ENCODE measurements at places on chromosomes 3 and 15.

GRCh38 chr15:60344987-60345386 lies 52.8 kb downstream of the ANXA2 start:
- DNase-seq: no peak

GRCh38 chr15:48449734-48450133 lies 118.5 kb downstream of the DUT start:
- DNase-seq: no peak

DNA sequence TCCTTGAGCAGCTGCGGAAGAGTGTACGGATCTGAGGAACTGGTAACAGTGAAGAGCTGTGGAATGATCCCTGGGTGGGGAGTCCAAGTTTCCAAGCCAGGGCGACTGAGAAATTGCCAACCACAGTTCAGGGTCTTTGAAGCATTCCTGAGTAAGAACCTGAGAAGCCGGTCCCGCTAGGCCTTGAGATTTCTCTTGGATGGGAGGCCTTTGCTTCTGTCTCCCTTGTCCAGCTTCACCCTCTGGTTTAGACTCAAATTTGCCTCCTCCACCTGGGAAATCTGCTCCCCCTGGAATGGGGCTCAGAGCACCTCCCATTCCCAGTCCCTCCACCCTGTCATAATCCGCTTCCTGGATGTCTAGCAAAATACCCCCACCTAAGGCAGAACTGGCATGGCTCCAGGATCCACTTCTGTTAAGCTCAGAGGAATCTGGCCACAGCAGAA lies 127.7 kb upstream of the DLG1 start:
- DNase-seq: peak; percentile 29

GRCh38 chr15:85316244-85316934 lies 64.0 kb upstream of the AKAP13 start:
- DNase-seq: no peak

- no peak for DNase-seq
Observed at GRCh38 chr3:124747111-124747981, 17.1 kb downstream of the UMPS start.

- peak; percentile 24 for DNase-seq
Observed at GRCh38 chr15:100919481-100920405, 586 bp downstream of the LRRK1 start.

DNA sequence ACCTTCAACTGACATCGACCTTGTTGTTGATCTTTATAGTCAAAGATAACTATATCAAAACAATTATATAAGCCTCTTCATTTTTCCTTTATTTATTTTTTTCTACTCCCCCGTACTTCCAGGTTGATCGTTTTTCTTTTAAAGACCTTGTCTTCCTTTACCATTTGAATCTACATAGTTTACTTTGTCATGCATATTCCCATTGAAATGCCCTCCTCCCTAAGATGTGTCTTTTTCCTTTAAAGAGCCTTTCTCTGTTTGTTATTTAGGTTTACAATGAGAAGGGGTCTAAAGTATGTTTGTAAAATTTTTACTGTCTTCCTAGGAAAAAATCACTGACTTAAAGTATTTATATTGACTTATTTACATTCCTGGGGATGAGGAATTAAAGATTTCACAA lies 29.4 kb upstream of the ZNF717 start:
- DNase-seq: no peak

- no peak for DNase-seq
Observed at GRCh38 chr3:50687127-50687751, 12.5 kb downstream of the DOCK3 start.

DNA sequence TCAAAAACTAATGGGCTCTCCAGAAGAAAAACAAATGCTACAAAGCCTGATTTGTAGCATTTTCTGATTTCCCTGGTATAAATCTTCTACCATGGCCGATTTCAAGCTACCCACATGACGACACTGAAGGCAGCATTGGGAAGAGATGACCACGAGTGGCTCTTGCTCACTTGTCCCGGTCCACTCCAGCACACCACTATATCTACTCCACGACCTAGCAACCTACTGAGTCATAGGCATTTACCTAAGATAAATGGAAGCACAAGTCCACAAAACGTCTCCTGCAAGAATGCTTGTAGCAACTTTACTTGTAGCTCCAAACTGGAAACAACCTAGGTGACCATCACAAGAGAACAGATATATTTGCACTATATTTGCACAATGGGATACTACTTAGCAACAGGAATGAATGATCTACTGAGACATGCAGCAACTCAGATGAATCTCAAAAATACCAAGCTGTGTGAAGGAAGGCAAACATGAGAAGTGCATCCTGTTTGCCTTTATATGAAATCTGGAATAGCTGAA lies 60.8 kb upstream of the HES1 start:
- DNase-seq: no peak

GRCh38 chr3:73245459-73245858 lies 184.0 kb downstream of the EBLN2 start:
- no peak for DNase-seq

- DNase-seq: peak; percentile 78
Observed at GRCh38 chr15:71153823-71154524, 38.7 kb downstream of the THSD4 start.

GRCh38 chr15:74657846-74658245 lies 38.0 kb downstream of the EDC3 start:
- no peak for DNase-seq

- no peak for DNase-seq
Observed at GRCh38 chr3:37608061-37608702, 253.5 kb upstream of the CTDSPL start.

GRCh38 chr15:68596691-68597090 lies 17.9 kb downstream of the CORO2B start:
- no peak for DNase-seq

- no peak for DNase-seq
Observed at GRCh38 chr3:195238081-195238571, 32.8 kb downstream of the XXYLT1 start.

- DNase-seq: no peak
Observed at GRCh38 chr3:134014270-134014669, 15.5 kb downstream of the SLCO2A1 start.

DNA sequence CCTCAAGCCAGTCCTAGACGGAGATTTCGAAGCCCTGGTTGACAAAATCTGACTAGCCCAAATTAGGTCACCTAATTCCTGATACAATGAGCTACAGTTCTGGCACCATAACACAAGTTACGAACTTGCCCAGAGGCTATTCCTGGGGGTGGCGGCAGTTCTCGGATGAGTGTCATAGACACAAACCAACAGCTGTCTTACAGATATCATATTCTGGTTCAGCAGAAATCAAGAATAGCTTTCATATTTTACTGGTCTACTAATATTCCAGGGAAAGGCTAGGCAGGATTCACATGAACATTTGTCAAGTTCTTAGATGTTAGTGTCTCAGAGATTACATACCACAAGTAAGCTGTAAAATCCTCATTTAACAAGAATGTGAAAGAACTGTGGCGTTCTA lies 8.8 kb downstream of the ANAPC13 start:
- DNase-seq: no peak

DNA sequence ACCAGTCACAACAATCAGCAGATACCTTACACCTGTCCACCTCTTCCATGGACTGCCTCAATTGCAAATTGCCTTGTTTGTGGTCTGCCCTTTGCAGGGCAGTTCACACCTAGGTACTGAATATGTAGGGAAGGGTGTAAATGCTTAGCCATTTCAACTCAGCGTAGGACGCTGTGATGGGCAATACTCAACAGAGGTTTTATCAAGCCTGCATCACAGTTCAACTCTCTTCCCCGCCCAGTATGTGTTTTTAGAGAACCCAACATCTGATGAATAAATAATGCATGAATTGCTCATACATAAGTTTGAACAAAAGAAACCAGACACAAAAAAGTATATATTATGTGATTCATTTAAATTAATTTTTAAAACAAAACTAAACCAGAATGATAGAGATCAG lies 124.4 kb downstream of the P2RY1 start:
- no peak for DNase-seq

DNA sequence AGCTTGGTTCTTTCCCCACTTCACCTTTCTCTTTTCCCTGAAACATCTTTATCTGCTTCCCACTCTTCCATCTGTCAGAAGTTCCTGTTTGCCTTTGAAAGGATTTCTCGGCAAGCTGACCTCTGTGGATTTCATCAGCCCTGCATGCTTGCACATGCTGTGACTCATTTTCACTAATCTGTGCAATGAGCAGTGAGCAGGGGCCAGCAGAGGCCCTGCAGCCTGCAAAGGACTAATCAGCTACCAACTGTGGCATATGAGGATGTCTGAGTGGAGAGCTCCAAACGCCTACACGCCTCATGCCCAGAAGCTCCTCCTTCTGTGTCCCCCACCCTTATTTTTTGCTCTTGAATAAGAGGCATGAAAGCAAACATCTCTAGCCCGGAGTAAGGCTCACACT lies 333.0 kb upstream of the SEMA6D start:
- DNase-seq: peak; percentile 86

DNA sequence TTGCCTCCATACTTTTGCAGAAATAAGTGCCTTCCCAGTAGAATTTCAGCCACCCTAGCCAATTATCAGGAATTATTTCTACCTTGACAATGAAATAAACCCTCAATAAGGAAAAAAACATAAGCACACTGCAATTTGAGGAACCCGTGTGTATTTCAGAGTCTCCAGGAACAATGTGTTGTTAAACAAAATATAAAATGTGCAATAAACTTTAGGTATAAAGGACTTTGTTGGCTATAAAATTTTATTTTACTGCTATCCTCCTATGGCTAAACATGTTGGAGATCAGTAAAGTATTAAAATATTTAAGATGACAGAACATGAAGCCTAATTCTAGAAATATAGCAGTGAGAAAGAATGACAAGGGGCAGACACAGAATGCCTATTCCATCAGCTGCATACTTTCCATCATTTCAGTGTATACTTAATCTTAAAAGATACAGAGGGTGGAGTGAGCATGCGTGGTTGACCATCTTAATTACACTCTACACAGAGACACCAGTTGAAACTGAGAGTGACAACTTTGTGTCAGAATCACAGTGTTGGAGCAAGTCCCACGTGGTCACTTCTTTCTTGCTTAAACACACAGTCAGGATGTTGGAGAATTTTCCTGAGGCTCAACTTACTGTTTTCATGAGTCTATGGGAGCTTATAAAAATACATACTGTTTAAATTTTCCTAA lies 79.0 kb upstream of the SUCLG2 start:
- DNase-seq: no peak

DNA sequence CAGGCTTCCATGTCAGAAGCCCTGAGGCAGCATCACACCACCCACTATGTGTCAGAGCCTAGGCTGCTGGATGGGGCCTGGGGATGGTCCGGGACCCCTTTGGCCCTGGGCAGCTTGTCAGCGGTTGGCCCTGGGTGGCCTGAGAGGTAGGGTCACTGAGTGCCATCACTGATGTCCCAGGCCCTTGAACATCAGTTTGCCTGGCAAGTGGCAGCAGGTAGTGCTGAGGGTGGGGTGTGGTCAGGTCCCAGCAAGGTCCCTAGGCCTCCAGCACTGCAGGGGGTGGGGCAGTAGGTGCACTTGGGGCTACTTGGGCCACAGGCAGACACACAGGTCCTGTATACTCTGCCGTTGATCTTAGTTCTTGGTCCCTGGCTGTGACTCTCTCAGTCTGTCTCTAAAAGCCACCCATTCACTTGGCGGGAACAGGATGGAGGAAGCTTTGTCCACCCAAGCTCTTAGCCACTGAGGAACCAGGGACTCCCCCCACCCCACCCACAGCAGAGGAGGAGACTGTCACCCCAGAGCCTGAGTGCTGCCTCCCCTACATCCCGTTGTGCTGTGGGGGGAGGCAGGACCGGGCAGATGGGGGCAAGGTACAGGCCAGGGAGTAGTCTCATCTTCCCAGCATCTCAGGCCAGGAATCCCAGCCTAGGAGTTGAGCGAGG lies 5.8 kb downstream of the GNAI2 start:
- no peak for DNase-seq

DNA sequence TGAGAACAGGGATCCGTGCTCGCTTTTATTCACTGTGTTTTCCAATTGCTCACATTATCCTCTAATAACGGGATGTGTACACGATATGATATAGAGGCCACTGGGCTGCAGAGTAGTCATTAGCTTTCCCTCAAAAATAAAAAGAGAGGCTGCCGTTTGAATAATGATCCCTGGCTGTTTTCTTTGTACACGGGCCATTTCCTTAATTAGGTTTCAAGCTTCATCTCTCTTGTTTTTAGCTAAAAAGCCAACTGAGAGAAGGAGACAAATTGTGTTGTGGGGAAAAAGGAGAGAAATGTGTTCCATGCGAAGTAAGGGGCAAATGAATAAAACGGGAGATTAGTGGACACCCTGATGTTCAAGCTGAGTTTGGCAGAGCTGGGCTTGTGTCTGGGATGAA lies 174.2 kb downstream of the CACNA2D3 start:
- DNase-seq: no peak

- no peak for DNase-seq
Observed at GRCh38 chr3:167653760-167654159, at the start of gene WDR49. Gene WDR49 (minus strand): TSS chr3:167653942. CDS start chr3:167653425, 517 bp downstream.

GRCh38 chr3:140588558-140588957 lies 89.3 kb upstream of the TRIM42 start:
- DNase-seq: no peak

DNA sequence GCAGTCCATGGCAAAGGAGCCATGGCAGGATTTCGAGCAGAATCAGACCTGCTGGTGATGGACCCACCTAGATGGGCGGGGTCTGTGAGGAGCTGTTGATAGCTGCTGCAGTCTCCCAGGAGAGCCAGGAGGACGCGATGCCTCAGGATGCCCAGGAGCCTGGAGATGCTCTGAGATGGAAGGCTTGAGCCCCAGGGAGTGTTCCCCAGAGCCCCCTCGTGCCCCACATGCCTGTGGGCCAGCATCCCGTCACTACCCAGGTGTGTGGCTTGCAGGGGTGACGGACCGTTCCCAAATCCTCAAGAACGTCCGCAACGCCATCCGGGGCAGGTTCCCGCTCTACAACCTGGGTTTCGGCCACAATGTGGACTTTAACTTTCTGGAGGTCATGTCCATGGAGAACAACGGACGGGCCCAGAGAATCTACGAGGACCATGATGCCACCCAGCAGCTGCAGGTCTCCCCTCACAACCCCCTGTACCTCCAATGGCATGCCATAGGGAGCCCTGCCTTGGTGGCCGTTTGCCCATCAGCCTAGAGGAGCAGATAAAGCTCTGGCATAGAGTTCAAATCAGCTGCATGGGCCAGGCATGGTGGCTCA lies 6.7 kb downstream of the ITIH1 start:
- no peak for DNase-seq

DNA sequence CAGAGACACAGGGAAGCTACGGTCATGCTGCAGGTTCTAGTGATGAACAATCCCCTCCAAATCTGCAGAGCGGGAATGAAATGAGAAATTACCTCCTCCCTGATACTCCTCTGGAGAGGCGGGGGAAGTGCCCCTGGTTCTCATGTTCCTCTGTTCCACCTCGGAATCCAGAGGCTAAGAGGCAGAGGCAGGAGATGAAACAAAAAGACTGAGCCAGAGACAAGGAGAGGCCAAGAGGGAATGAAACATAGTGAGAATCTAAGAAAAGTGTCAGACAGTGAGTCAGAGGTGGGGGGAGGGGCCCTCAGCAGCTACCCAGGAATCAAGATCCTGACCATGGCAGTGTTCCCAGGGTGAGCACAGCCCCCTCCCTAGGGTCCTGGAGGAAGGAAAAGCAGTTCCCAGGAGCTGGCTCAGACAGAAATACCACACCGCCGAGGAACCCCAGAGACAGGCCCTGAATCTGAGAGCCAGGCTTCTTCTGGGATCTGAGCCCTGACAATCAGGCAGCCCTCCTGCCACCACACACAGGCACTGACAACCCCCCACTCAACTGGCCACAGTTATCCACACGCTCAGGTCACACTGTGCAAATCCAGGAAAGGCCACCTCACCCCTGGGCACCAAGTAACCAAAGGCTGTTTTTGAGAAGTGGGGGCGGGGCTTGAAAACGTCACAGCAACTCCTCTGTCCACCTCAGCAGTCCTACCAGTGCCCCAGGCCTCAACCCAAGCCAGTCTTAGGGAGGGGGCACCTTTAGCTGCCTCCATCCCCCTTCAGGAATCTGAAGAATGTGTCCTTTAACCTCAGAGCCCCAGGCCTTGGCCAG lies 2.4 kb downstream of the CSRNP1 start:
- DNase-seq: peak; percentile 51

Data from WERI-Rb-1 (cell line).